Stimulated activated naive CD4-positive, alpha-beta T cell (primary cell): ENCODE measurements at places on chromosomes 12 and 14.
A peak's percentile ranks its signal among the peaks of the same experiment; 100 is the strongest.

DNA sequence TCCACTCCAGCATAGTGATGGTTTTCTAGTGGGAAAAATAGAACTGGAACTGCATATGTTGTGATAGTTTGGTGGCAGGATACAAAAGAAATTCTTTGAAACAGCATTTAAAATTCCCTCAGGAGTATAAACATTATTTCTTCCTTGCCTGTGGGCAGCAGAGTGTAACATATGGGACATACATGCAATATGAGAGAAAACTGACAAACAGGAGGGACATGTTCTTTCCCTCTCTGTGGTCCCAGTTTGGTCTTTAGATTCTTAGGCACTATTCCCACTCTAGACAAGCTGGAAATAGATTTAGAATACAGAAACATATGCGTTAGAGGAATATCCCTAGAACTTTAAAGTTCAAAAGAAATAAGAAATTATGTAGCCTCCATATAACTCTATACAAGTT is 68.0 kb downstream of the MGAT4C start:
- no peak for DNase-seq

DNA sequence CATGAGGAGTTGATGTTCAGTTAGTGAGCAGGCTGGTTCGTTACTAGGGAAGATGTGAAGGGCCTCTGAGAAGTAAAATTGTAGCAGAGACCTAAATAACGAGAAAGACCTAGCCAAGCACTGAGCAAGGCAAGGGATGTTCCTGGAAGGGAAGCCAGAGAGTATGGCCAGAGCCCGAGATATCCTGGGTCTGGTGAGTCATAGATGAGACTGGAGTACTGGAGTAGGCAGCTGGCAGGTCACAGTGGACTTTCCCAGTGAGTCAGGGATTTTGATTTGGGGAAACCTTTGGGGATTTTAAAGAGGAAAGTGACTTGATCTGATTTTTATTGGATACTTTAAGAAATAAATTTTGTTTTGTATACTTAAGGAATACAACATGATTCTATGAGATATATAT is 369.0 kb downstream of the DIO2 start:
- no peak for DNase-seq

GRCh38 chr12:56165369-56165768 is 7.2 kb downstream of the MYL6 start:
- DNase-seq, result no peak

DNA sequence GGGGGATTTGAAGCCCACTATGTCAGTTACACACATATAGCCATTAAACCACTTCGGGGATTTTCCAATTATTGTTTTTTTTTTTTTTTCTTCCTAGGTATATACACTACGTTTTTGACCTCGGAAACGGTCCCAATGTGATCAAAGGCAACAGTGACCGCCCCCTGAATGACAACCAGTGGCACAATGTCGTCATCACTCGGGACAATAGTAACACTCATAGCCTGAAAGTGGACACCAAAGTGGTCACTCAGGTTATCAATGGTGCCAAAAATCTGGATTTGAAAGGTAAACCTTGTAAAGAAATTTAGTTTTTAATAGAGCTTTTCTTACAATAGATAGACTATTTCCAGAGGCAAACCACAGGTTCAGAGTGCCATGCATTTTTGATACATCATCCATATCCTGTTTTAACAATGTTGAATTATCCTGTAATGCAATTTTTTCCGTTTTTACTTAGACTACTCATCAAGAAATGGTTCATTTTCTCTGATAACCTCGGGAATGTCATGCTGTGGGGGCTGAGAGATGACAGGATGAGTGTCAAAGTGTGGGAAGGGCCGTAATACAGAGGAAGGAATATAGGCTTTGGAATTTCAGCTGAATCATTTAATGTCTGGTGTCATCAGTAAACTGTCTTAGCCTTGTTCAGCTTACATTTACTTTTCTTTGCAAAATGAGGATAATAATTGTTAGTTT is 797.1 kb downstream of the NRXN3 start:
- no peak for DNase-seq

DNA sequence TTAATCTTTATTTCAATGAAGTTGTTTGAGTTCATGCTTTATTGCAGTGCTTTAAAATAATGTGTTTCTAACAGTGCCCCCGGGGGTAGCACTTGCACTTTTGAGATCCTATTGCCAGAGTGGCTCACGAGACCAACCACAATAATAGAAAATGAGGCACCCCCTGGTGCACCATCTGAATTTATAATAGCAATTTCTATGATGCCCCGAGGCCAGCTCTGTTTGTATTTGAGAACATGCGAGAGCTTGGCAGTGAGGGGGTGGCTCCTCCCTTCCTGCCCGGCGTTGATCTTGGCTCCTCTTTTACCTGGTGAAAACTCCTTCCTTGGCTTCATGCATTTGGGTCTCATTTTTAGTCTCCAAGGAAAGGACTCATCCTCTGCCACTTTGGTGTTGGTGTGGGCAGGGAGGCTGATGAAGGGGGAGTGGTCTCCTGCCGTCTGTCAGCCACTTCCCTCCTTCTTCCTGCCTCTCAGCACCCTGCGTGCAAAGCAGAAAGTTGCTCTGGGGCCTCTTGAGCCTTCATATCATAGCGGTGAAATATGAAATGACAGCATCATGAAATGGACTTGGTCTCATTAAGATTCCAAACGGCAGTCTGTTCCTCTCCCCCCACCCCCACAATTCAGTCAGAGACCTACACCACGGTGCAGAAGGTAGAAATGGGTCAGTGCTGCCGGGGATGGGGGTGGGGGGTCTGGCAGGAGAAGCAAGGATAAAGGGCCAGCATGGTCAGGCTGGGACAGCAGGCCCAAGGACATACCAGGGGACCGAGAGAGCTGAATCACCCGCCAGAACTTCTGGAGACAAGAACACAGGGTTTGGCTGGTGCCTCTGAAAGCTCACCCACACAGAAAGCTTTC is 17.7 kb upstream of the NRXN3 start:
- no peak for DNase-seq

- no peak for DNase-seq
Observed at GRCh38 chr12:84874825-84875139, 37.8 kb downstream of the SLC6A15 start.

GRCh38 chr12:55830601-55831446 is 1.4 kb upstream of the DNAJC14 start:
- DNase-seq, result peak; percentile 40

DNA sequence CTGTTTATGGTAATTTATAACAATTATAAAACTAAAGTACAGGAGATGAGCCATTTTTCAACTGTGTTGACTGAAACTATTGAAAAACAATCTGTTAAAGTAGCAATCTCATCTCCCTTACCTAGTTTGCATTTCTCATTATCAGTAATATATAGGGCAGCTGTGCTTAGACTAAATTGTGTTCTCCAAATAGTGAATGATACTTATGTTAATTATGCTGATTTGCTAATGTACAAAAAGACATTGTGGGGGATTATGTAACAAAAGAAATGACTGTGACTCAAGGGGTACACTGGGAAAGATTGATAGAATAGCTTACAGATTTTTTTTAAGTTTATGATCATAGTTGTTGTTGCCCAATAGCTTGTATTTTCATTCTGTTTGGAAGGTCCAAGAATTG is 207.7 kb downstream of the FUT8 start:
- DNase-seq, result no peak

DNA sequence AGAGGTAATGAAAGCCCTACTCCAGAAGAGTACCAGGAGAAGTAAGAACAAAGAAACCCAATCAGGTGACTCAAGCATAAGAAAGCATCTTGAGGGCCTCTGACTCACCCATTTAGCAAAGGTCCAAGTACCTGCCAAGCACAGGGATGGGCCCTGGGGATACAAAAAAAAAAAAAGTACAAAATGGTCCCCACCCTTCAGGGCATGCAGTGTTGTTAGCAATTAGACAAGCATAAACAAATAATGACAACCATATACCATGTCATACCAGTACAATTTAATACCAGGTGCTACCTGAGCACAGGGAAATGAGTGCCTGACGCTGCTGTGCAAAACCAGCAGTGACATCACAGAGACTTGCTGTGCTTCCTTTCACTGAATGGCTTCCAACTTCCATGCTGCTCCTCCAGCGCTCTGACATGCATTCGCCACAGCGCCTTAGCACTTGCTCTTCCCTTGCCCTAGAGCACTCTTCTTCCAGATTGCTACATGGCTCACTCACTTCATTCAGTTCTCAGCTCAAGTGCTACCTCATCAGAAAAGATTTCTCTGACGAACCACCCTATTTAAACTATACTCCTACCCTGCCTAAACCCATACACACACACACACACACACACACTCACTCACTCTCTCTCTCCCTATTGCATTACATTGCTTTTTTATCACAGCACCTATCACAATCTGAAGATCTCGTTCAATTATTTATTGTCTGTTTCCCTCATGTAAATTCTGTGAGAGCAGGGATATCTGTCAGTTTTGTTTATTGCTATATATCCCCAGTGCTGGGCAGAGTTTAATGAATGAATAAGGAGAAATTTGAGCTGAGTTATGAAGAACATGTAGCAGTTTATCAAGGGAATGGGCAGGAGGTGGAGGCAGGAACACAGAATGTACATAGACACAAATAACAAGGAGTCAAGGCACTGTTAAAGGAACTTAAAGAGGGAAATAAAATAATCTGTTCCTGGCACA is 12.9 kb upstream of the EPS8 start:
- DNase-seq, result no peak

DNA sequence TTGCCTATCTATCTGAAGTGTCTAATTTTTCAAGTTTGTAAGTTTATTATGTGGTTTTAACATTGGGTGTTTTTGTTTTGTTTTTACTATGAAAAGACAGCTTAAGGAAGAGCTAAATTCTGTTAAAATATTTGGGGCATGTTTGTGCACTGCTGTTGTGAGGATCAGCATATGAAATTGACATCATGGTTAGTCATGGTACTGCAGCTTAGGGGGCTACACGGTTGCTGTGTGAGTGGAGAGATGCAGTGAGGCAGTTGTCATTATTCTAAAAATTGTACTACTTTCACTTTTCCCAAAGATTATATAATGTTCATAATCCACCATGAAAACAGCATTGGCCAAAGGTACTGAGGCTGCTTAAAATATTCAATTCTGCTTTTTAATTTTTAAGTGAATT is 49.0 kb downstream of the ZC3H14 start:
- no peak for DNase-seq

- DNase-seq, result no peak
Observed at GRCh38 chr12:124915239-124916236, 1.1 kb upstream of the UBC start.

DNA sequence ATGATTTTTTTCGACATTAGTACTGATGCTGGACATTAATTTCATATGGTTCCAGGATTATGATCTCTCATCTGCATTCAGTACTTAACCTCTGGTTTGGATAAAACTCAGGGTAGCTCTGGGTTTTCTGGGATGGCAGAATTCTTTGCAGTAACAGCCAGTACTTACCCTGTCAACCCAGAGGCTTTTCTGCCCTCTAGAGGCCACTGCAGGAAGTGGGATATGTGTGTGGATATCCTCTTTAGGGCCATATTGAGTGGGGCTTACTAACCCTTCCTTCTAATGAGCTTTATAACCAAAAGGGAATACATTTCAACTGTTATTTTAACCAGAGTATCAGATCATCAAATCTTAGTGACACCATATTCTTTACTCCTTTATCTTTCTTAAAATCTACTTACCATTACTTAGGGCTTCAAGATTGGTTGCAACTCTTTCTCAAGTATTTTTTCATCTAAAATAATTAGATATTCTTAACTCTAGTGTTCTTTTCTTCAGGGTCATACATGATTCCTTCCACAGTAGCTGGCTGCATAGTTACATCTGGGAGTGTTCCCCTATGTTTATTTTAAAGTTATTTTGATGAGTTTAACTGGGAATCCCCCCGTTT is 488.0 kb upstream of the STXBP6 start:
- no peak for DNase-seq

DNA sequence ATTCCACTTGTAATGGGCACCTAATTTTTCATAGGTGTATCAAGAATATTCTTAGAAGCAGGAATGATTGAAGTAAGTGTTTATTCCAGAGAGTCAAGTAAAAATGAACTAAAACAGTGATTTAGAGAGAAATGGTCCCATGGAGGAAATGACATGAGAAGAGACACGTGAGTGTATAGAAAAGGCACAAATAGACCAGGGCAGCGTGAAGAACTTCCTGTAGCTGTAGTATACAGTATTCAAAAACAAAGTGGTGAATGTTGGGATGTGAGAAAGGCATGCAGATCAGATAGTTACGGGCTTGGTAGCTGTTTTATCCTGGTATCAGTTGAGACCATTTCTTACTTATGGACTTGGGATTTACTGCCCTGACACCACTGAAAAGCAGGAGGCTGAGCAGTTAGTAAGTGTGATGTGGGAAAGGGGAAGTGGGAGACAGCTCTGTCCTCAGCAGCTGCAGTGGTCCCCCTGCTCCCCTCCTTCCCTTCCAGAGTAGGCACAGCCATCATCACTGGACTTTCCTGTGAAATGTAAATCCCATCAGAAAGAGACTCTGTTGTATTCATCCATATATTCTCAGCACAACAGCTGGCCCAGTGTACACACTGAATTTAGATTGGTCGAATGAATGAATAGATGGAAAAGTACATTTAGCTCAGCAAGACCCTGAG is 16.8 kb upstream of the TESPA1 start:
- no peak for DNase-seq

DNA sequence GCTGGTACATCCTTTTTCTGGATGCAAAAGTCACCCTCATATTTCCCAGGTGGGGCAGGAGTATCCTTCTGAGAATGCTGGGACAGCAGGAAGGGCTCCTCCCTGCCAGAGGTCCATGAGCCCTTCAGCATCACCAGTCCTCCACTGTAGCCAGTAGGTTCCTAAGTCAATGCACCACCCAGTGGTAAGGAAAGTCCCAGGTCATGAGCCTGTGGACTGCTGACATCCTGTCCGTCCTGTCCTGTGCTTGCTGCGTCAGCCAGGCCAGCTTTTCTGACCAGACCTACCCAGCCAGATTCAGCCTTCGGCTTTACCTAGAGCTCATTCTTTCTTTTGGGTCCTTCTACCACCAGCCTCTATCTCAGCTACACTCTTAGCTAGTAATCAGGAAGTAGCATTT is 23.0 kb upstream of the ACTN1 start:
- peak; percentile 13 for DNase-seq

DNA sequence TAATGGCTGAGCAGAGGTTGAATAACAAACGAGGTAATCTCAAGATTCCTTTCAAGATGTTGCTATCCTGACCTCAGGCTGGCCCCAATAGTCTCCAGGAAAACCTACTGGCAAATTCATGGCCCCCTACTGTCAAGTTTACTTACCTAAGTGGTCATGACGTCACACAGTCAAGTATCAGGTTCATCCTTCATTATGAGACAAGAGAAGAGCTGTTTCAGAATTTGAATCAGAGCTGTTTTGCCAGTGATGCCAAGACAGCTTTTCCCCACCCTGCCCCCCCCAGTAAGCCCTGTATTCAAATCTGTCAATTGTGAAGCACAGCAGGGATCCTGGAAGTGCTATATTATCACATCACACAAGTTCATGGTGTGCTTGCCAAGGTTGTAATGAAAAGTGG is 509.6 kb downstream of the NOVA1 start:
- no peak for DNase-seq

DNA sequence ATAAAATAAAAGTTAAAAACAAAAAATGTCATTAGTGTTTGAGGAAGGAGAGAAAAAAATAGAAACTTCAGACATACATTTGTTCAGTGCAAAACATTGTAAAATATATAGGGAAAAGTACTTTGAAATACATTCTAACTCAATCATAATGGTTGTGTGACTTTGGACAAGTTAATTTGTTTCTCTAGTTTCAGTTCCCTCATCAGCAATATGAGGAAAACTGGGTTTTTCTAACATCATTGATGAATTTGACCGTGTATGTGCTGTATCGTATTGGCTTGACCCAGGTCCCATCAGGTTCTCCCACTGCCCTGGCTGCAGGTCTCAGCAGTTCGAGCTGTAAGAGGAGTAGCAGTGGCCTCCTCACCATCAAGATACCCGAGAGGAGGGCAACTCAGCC is 173.9 kb upstream of the ATF7IP start:
- no peak for DNase-seq

- no peak for DNase-seq
Observed at GRCh38 chr12:53965281-53966084, 7.4 kb upstream of the HOXC11 start.
